ENCODE measurements at places on chromosomes 5 and 9. TPM values are rescaled to one million over a fixed set of nuclear protein-coding genes. Genes with fewer than 3 reads are reported as not detected.

The POU5F2 gene
- 0.64 TPM for polyA plus RNA-seq

The CCDC152 gene
- polyA plus RNA-seq = 6.5 TPM

The ELOVL7 gene
- polyA plus RNA-seq = 1.6 TPM

The PCDHGA6 gene
- not detected for polyA plus RNA-seq

The CDH18 gene
- 1.2 TPM for polyA plus RNA-seq

The IFNE gene
- not detected for polyA plus RNA-seq

The KIF20A gene
- polyA plus RNA-seq = 7.2 TPM
